ENCODE measurements at places on chromosomes 12 and 14.

DNA sequence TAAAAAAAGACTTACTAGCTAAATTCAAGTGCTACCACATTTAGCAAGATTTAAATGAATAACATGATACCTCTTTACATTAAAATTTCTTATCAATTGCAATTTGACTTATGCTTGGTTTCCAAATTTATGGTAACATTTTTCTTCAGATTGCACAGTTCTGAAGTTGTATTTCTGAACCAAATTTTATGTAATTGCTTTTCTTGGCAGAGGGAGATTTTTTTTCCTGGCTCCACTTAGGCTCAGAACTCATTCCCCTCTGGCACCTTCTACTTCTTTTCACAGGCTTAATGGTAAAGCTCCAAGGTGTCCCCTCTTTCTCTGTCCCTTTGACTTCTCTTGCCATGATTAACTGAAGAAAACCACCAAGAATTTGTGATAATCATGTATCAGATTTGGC lies 99.8 kb upstream of the TMTC1 start:
- DNase-seq: no peak

- DNase-seq: no peak
Observed at GRCh38 chr14:69591317-69591716, 16.6 kb upstream of the CCDC177 start.

DNA sequence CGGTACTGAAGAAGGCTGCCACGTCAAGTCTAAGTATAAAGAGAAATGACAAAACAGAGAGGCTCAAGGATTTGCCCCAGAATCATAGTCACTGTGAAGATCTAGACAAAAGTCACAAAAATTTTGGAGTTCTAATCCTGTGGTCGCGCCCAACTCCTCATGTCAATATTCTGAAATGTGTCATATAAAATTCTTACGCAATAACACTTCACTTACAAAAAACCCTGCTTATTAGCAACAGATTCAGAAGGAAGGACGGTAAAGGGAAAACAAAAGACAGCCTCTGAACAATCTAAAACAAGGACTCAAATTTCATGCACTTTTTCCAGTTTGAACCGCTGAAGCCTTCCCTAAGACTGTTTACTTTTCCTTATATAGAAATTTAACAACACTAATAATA lies 94.7 kb downstream of the TSPAN8 start:
- no peak for DNase-seq

DNA sequence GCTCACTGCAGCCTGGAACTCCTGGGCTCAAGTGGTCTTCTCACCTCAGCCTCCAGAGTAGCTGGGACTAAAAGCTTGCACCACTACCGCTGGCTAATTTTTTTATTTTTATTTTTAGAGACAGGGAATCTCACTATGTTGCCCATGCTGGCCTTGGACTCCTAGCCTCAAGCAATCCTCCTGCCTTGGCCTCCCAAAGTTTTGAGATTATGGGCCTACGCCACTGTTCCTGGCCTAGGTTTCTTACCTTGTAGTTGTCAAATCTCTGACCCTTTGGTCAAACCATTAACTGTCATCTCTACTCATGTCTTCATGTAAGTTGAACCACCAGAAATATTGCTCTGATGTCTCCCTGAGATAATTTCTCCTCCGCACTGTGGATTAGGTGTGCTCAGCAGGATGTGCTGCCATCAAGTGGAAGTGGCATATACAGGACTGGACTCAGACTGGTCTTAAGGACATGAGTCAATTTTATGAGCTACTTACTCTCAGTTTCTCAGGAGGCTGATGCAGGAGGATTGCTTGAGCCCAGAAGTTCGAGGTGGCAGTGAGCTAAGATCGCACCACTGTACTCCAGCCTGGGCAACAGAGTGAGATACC lies 28.5 kb downstream of the ACTR6 start:
- no peak for DNase-seq

GRCh38 chr14:31559939-31560338 lies 1.3 kb upstream of the NUBPL start:
- no peak for DNase-seq

GRCh38 chr12:64534672-64535199 lies 75.6 kb upstream of the RASSF3 start:
- DNase-seq: no peak

GRCh38 chr12:90327793-90328743 lies 619.4 kb upstream of the ATP2B1 start:
- DNase-seq: no peak

- DNase-seq: no peak
Observed at GRCh38 chr12:26428420-26428819, 233.0 kb downstream of the SSPN start.

- no peak for DNase-seq
Observed at GRCh38 chr14:81178063-81178462, 42.7 kb downstream of the GTF2A1 start.

DNA sequence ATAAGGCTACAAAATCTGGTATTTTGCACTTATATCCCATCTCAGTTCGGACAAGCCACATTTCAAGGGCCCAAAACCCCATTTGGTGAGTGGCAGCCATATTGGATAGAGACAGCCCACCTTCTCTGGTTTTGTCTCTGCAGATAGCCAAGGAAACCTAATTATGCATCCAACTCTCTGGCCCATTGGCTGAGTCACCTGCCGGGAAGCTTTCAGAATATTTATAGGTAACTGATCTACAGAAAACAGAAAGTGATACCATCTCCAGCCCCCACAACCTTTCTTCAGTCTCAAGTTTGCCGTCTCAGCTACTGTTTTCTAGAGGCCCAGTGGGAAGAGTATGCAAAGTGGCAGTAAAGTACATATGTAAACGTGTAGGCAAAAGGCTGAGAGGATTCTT lies 33.7 kb upstream of the PPP1CC start:
- DNase-seq: no peak

All from NCI-H1436 (cell line).